ENCODE measurements at places on chromosomes 5 and 9. TPM values are rescaled to one million over a fixed set of nuclear protein-coding genes. Genes with fewer than 3 reads are reported as not detected.

Gene PCDHA6
- not detected for total RNA-seq

GRCh38 chr5:151651997-151652645, 34.6 kb downstream of the SPARC start:
- peak; percentile 80 for DNase-seq

Gene MCC
- total RNA-seq: 23.0 TPM

- DNase-seq: no peak
Observed at GRCh38 chr9:19699756-19700155, 89.1 kb downstream of the SLC24A2 start.

GRCh38 chr5:172620506-172620905, 20.6 kb upstream of the NEURL1B start:
- DNase-seq: no peak

Gene EMB
- not detected for total RNA-seq

GRCh38 chr9:18056993-18057369, 417.0 kb upstream of the ADAMTSL1 start:
- DNase-seq: no peak

- no peak for DNase-seq
Observed at GRCh38 chr9:14866200-14866749, 44.0 kb downstream of the FREM1 start.

DNA sequence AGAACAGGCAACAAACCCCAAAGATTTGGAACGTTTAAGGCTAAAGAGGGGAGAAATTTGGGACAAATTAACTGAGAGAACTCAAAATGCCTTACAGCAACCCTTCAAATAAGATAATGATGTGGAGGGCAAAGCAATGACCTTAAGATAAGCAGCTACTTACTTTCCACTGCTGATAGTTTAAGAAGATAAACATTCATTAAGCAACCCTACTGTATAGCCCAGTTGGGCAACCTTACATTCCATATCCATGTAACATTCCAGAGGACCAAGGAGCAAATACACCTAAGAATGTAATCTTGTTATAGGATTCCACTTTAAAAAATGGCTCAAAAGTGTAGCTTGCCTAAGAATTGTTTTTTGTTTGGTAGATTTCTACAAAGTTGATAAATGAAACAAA, 14.8 kb downstream of the ETF1 start:
- DNase-seq: no peak

Gene CDH10
- total RNA-seq: not detected

Data from endothelial cell of umbilical vein (primary cell).